DMS153 (cell line): ENCODE measurements at places on chromosomes 6 and 20.

DNA sequence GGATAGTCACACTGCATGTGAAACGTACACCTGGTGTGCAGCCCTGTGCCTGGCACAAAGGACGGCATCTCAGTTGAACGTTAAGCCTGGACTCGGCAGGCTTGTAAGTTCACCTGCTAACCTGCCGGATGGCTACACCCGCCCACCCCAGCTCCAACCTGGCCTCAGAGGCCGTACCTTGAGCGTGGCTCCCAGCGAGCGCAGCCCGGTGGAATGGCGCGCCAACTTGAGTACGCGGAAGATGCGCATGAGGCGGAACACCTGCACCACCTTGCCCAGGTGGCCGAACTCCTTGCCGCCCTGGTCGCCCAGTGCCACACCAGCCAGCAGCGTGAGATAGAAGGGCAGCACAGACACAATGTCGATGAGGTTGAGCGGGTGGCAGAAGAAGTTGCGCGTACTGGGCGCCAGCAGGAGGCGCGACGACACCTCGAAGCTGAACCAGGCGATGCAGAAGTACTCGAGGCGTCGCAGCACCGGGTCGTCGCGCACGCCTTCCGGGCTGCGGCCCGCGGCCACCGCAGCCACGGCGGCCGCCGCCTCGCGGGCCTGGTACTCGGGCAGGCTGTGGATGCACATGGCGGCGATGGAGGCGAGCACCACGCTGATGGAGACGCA is 3.3 kb downstream of the KCNS1 start:
- no peak for DNase-seq

- DNase-seq: no peak
Observed at GRCh38 chr6:34412016-34412415, 13.9 kb downstream of the RPS10 start.

GRCh38 chr6:150024646-150025155 is 631 bp downstream of the RAET1L start:
- no peak for DNase-seq

- no peak for DNase-seq
Observed at GRCh38 chr6:113558966-113559365, 298.2 kb upstream of the MARCKS start.

GRCh38 chr6:4055420-4056041 is 23.4 kb downstream of the FAM217A start:
- DNase-seq: no peak

- no peak for DNase-seq
Observed at GRCh38 chr6:20458027-20458894, 56.6 kb downstream of the E2F3 start.

GRCh38 chr6:82410151-82410648 is 46.6 kb downstream of the TPBG start:
- DNase-seq: no peak

DNA sequence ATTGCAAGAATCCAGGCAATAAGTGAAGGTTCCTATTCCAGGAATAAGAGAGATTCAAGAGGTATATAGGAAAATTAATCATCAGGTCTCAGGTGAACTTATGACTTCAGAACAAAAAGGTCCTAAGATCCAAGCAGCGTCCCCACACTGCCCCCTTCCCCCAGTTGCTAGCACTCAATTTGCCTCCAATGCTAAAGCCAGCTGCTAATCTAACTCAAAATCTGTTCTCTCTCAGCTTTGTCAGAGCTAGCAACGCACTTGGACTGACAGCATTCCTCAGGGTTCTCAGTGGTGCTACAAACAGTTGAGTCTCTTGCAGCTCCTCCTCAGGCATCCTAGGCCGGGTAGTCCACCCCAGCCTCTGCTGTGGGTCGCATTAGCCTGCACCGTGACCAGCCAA is 148.3 kb downstream of the RFX6 start:
- no peak for DNase-seq

- no peak for DNase-seq
Observed at GRCh38 chr6:53877151-53877550, 82.3 kb downstream of the LRRC1 start.

DNA sequence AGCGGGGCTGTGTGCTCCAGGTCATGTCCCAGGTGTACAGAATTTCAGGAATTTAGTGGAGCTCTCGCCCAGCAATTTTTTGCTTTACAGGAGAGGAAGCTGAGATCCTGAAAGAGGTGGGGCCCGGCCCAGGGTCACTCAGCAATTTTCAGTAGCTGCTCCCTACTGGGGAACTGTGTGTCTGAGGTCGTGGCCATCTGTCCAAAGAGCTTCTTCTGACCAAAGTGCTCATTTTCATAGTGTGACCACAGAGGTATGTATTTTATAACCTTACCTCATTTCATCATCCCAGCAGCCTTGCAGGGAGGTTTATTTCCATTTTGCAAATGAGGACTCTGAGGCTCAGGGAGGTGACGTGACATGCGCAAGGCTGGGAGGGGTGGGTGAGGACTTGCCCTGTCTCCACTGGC is 46.3 kb downstream of the FAM209B start:
- DNase-seq: no peak

DNA sequence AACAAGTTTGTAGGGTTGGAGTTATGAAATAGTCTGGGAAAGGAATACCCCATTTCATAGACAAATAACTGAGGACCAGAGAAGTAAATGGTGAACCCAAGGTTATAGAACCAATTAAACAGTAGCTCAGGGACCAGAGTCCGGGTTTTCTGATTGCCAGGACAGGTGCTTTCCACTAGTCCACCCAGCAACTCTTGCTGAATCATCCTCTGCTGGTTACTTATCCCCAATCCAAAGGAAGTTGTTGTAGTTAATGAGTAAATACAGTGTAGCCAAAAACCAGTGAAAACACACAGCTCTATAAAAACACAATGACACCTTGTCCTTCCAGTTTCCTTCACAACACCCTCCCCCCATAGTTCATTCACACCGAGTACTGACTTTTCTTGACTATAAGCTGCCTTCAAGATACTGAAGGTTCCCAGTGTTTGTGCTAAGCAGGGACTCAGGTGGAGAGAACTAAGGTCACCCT is 766 bp upstream of the TINAG start:
- no peak for DNase-seq

GRCh38 chr6:131950767-131951575 is at the start of gene CCN2:
Gene CCN2 (minus strand): TSS chr6:131951372. CDS start chr6:131951172, 200 bp downstream.
- peak; percentile 24 for DNase-seq

DNA sequence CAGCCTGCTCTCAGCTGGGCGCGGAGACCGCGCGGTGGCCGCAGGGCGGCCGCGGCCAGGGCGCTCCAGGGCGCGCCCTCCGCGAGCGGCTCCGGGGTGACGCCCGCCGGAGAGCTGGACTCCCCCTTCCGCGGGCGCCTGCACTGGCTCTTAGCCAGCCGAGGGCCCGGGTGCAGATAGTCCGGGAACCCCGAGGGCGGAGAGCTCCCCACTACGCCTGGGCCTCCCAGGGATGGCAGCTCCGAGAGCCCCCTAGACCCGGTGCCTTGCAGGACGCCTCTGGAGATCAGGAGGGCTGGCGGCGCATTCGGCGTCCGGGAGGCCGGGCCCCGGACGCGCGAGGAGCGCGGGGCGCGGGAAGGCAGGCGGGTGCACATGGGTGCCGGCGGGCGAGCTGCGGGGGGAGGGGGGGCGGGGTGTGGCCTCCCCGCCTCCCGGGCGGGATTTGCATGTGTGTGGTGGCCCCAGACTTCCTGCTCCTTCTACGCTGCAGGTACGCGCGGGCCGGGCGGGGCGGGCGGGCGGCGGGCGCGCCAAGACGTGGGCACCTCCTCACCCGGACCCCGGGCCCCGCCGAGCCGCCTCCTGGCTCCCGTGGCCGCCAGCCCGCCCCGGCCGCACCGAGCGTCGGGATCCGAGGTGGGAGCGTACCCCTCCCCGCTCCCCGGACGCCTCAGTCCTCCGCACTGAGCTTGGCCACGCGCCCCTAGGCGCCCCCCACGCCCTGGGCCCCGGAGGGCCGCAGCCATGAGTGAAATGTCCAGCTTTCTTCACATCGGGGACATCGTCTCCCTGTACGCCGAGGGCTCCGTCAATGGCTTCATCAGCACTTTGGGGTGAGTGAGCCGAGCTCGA is at the start of gene ITPR3:
TSS of gene ITPR3 (plus strand) at position 467 of the 855 bp plus-strand sequence. CDS start at position 748, 281 bp downstream.
- DNase-seq: peak; percentile 81

GRCh38 chr6:162404951-162405350 is 322.6 kb downstream of the PRKN start:
- no peak for DNase-seq

- no peak for DNase-seq
Observed at GRCh38 chr6:153170511-153170910, 39.4 kb upstream of the RGS17 start.

GRCh38 chr6:12119085-12119588 is 107.0 kb downstream of the HIVEP1 start:
- DNase-seq: no peak

DNA sequence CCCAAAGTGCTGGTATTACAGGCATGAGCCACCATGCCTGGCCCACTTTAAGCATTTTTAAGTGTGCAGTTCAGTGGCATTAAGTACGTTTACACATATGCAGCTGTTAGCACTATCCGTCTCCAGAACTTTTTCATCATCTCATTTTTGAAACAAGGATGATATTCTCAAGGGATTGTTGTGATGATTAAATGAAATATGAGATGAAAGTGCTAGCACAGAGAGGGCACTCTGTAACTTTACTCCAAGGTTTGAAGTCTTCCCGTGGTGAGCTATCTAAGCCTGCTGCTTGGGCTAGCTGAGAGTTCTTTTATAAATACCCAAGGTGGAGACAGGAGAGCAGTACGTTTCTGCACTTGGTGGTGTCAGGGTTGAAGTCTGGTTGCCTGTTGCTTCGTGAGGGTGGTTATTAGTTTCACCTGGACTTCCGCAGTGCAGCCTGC is 6.6 kb downstream of the TM9SF4 start:
- DNase-seq: no peak

GRCh38 chr6:13504611-13505344 is 17.4 kb upstream of the GFOD1 start:
- no peak for DNase-seq

DNA sequence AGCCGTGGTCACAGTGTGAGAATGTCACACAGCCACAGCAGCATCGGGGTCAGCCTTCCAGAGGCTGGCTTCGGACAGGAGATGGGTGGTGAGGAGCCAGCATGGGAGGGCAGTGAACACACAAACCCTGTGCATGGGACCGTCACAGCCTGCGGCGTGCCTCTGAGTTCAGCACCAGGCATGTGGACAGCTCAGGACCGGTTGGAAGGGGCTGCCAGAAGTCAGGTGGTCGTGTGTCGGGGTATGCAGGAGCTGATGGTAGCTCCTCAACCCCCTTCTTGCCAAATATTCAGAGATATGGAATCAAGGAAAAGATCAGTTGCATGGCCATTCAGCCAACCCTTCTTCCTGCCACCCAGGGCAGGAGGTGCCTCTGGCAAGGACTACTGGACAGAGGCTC is 28.2 kb downstream of the MYT1 start:
- no peak for DNase-seq

DNA sequence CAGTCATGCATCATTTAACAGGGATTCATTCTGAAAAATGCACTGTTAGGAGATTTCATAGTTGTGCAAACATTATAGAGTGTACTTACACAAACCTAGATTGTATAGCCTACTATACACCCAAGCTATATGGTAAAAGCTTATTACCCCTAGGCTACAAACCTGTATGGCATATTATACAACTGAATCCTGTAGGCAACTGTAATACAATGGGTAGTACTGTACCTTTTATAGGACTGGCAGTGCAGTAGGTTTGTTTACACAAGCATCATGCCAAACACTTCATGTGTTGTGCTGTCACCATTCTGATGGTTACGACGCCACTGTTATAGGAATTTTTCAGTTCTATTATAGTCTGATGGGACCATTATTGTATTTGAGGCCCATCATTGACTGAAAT is 39.3 kb upstream of the KHDC1 start:
- no peak for DNase-seq

DNA sequence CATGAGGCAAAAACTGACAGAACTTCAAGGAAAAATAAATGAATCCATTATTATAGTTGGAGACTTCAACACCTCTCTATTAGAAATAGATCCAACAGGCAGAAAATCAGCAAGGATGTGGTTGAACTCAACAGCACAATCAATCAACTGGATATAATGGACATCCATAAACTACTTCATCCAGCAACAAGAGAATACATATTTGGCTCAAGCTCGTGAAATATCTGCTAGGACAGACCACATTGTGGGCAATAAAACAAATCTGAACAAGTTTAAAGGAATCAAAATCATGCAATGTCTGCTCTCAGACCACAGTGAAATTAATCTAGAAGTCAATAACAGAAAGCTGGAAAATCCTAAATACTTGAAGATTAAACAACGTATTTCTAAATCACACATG is 362.6 kb downstream of the CD109 start:
- DNase-seq: no peak

DNA sequence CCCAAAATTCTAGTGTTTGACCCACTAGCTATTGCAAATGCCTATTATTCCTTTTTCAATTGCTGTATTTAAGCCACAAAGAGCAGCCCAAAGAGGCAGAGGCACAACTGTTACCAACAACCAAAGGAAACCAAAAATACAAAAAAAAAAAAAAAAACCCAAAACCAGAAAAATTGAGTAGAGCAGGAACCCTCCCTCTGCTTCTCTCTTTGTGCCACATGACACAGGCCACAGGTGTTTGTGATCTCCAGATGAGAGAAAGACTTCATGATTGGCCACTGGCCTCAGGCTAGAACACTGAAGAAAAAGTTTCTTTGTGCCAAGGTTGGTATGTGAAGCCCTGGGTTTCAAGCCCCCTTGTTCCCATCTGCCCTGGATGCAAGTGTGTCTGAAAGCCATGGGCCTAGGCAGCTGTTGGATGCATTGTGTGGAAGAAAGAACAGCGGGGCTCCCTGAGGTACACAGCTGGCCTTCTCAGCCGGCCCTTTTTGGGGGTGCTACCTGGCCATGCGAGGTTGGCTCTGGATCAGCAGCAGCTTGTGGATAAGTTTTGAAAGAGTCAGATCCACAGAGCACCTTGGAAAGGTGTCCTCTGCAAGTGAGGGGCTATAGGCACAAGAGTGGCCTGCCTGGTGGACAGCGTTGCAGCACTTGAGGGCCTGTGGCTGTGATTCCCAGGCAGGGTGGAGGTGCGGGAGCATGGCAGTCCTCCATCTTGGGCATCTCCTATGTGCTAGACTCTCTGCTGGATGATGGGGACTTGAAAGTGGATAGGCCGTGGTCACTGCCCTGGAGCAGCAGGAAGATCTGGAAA is 204.5 kb downstream of the ZDHHC14 start:
- no peak for DNase-seq

- no peak for DNase-seq
Observed at GRCh38 chr6:137849181-137849980, 17.7 kb upstream of the TNFAIP3 start.

- no peak for DNase-seq
Observed at GRCh38 chr20:47956268-47956995, 171.2 kb upstream of the SULF2 start.

DNA sequence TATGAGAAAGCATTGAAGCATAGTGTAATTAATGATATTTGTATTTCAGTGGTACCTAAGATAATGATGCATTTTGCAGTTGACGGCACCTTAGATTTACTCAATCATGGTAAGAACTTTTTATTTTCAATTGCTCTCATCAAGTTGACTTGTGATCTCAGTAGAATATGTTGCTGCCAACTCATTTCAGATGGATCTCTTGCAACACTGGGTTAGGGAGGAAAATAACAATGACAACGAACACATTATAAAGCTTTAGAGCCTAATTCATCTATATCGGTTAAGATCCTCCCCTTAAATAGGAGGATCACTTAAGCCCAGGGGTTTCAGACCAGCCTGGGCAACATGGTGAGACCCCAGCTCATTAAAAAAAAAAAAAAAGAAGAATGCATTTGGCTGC is 18.0 kb upstream of the TBC1D22B start:
- DNase-seq: no peak

- DNase-seq: no peak
Observed at GRCh38 chr6:93549868-93550267, 130.5 kb upstream of the EPHA7 start.

GRCh38 chr6:79446006-79446405 is 91.2 kb downstream of the LCA5 start:
- no peak for DNase-seq
